Upper lobe of left lung (tissue), 6 donors: ENCODE measurements at places on chromosomes 2 and 18.
A peak's percentile ranks its signal among the peaks of the same experiment; 100 is the strongest.

DNA sequence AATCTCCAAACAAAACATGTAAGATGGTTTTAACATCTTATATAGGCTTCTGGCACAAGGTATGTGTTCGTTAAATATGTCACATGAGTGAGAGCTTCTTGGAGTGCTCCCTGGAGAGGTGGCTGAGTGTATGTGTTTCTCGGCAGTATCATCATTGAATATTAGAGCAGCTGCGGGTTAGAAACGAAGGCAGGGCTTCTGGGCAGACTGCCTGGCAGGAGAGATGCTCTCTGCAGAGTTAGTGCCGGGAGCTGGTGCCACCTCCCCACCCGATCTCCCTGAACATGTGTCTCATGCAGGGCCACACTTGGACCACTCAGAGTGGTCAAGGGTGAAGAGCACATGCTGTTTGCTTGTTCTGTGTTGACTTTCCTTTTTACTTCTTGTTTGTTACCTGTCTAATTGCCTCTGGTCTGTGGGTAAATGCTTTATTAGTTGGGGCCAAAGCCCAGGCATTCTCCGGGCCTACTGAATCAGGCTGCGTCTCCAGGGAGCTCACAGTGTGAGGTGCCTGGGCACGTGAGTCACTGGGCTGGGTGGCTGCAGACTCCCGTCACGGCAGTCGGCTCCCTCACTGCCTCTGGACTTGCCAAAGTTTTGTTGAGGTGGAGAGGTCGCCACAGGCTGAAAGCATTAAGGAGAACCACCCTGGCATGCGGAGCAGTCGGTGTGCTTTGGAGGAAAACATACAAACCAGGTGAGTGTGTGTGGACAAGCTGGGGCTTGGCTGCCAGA, 246.6 kb downstream of the FHOD3 start:
- no peak for DNase-seq

GRCh38 chr2:211373203-211373602, 816.8 kb downstream of the CPS1 start:
- DNase-seq: no peak

GRCh38 chr2:65122313-65122712, 7.6 kb downstream of the RAB1A start:
- no peak for DNase-seq

DNA sequence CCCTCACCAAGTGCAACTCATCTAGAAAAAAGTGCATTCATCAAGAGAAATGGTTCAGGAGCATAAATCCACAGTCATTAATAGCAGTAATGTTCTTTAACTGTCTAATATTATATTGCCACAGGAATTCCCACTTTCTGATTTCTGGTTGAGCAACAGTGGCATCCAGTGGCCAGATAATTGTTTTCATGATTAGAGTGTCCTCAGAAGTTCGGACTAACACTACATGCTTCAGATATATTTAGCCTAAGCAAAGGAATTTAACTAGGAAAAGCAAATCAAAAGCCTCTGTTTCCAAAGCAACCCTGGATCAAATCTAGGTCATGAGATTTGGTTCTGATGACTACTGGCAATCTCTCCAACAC, 9.8 kb upstream of the ERBB4 start:
- DNase-seq: no peak

DNA sequence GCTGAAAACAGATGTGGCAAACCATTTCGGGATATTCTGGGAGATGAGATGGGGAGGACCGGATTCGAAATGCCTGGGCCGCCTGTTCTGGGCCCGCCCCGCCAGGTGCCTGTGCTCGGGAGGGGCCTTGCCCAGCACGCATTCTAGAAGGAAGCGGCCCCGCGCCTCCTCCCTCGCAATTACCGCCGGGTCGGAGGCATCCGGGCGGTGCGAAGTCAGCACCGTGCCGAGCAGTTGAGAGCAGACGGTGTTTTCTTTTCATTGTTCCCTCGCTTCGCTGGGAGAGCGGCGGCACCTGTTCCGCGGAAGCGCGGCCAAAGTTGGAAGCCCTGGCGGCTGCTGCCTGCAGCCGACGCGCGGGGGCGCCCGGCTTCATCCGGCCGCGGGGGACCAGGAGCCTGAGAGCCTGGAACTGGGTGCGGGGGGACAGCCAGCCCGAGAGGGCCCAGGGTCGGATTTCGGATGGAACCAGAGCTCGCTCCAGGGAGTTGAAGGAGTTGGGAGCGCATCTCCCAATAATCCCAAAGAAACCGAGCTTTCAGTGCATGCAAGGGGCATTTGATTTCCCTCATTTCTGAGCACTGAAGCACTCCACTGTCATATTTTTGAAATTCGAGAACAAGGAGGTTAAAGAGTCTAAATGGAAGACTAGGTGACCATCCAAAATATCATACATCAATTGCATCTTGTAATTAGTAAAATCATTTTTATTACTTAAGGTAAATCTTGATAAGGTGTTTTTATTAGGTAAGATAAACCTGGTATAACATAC, 241.8 kb upstream of the RAB12 start:
- DNase-seq: peak; percentile 90

- no peak for DNase-seq
These were observed 100.1 kb upstream of the TRIB2 start for GRCh38 chr2:12616456-12617156.

DNA sequence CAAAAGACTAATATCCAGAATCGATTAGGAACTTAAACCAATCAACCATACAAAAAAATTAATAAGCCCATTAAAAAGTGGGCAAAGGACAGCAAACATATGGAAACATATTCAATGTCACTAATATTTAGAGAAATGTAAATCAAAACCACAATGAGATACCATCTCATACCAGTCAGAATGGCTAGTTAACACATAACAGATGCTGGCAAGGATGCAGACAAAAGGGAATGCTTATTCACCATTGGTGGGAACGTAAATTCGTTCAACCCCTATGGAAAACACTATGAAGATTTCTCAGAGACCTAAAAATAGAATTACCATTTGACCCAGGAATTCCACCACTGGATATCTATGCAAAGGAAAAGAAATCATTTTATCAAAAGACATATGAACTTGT, 468.2 kb upstream of the ST6GAL2 start:
- DNase-seq: no peak

DNA sequence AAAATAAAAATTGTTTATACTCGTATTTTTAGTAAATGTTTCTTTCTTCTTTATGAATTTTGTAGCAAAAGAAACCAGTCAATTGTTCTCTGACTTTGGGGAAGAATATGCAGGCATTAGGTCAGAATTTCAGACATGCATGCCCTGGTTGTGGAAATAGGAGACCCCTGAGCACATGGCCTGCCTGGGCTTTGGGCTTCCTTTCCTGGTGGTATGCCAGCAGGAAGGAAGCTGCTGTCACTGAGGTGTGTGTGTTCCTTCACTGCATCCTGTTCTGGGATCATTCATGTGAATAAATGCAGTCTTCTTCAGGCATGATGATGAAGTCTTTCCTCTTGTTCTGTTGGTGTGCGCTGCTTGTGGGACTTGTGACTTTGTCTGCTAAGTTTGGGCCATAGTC, 920.2 kb upstream of the VRK2 start:
- DNase-seq: no peak

GRCh38 chr18:37962316-37962966, 396.8 kb upstream of the CELF4 start:
- no peak for DNase-seq

GRCh38 chr2:60710707-60711106, 45.4 kb upstream of the PAPOLG start:
- DNase-seq: no peak

DNA sequence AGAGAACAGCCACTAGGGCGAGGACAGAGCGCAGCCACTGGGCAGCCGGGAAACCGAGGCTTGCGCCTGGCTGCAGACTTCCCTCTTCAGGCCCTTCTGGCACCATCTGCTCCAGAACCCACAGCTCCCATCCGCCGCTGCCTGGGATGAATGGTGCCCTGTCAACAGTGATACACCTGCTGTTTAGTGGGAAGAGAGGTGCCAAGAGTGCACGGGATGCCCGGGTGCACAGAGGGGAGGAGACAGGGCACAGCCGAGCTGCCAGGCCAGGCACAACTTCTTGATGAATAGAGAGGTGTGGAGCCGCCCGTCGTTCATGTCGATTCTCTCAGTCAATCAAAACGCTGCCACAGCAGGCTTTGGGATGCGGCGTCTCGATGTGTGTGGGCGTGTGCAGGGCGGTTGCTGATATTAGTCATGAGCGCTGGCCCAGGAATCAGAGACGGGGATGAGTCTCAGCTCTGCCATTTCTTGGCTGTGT, 39.5 kb downstream of the RRM2 start:
- DNase-seq: no peak

DNA sequence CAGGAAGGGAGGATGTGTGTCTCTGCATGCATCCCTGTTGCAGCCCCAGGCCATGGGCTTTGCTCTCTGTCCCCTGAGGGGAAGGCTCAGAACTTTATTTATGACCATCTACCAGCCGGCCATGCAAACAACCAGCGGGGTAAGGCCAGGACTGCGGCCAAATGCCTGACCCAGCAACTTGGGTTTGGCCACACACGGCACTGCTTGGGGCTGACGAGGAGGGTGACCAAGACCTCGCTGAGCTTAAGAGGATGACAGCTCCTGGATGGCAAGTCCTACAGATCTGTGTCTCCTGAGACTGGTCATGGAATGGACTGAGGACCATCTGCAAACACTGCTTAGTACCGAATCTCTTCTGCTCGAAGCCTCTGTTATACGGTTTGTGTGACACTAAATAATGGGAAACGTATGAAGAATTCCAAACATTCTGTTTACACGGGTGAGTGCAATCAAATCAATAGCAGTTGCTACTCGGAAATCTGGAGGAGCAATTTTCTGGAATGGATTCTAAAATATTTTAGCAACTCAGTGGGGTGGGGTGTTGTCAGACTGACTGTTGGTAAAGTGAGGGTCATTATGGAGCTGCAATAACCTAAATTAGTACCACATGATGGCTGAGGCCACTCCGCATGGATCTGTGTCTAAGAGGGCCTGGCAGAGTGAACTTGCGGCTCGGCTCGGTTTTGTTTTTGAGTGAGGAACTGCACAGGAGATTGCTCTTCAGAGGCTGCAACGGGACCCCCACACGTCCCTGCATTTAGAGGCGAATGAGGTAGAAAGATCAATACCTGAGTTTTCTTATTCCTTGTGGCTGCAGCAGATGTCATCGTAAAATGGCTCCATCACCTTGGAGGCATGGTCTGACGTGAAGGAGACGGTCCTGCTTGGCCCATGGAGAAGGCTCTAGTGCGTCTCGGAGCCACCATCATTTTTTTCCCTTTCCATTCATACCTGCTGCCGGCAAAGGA, 26.6 kb downstream of the TMEM18 start:
- DNase-seq: no peak

- DNase-seq: no peak
These were observed 114.5 kb downstream of the ADCYAP1 start for GRCh38 chr18:1019191-1019590.

GRCh38 chr18:4204438-4204720, 250.7 kb downstream of the DLGAP1 start:
- no peak for DNase-seq

DNA sequence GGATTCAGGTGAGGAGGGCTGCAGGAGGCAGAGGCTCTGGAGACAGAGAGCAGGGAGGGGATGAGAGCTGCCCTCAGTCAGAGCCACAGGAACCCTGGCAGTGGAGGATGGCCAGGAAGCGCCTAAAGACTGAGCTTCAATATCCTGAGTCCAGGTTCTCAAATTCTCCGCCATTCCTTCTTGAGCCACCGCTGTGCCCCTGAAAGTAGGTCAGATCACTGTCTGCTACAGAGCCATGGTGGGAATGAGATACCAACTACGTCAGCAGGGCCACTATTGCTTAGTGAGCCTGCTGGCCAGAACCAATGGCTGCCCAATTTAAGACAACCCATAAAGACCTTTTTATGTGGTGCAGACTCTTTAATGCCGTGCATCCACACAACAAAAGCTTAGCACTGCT, 155.5 kb downstream of the CTIF start:
- DNase-seq: no peak

DNA sequence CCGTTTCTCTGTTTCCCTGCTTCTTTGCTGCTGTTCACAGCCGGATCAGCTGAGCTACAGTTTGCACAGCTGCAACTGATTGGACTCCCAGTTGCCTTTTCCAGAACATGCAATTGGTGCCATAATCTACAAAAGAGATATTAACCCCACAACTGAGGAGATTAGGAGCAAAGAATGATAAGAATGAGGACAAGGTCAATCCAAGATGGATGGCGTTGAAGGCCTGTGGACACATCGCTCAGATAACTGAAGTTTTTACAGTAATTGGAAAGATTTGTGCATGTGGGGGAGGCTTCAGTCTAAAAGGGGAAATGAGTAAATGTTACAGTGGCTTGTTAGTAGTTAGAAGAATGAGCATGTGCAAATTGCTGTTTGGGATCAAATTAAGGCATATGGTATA, 263.2 kb downstream of the TGIF1 start:
- DNase-seq: no peak

GRCh38 chr2:149100739-149101699, 62.5 kb downstream of the LYPD6B start:
- DNase-seq: no peak

DNA sequence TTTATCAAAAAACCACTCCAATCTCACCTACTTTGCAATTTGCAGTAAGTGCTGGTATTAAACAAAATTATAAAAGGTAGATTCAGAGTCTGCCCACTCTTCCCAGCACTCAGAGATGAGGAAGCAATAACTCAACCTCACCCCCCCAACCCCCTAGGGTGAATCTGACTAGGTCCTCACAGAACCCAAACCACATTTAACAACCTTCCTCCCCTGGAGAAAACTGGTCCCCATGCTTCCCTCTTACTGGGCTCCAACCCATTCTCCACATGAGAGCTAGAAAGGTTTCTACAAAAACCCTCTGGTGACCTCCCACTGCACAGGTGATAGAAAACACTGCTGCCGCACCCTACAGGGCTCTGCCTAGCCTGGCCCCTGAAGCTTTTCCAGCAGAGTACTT, 40.5 kb upstream of the BMP10 start:
- no peak for DNase-seq

DNA sequence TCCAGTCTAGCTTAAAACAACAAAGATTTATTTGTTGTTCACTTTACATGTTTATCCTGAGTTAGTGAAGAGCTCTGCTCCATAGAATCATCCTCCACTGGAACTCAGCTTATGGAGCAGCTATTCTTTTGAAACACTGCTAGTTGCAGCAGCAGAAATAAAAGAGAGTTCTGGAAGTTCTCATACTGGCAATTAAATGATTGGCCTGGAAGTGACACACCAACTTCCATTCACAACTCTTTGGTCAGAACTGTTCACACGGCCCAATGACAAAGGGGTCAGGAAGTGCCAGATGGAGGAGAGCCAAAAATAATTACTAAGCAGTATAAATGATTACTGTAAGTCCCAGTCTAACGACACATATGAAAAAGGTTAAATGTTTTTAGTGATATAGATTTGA, 39.1 kb downstream of the FBXO11 start:
- DNase-seq: no peak
